ENCODE measurements at places on chromosomes 16 and 17.

GRCh38 chr17:74981979-74982662 is 5.3 kb upstream of the CDR2L start:
- peak overlapping the region; percentile 95 for H3K27ac ChIP-seq
- H3K27me3 ChIP-seq, result no peaks in the 10 kb centered on the region
- no peaks in the 10 kb centered on the region for H3K36me3 ChIP-seq
- DNase-seq, result peak; percentile 95
- peaks cover 28% of the 10 kb centered on the region for H3K4me1 ChIP-seq

DNA sequence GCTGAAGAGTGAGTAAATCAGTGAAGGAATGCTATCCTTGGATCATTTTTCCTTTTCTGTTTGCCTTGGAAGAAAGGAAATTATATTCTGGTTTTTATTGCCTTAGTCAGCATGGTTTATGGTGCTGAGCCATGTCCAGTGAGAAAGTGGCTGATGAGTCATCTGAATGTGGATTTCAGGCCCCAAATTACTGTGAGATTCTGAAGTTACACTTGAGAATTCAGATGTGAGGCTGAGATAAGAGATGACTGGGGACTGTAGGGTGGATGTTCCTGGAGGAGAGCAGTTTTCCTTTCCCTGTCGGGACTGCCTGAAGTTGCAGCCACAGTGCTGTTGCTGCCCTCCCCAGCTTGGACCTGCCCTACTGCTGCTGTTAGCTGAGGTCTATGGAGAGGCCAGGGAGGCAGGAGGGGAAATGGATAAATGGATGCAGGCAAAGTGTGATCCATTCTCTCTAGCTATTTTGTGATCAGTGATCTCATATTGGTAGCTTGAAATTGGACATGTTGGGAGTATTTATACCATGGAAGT is 4.2 kb upstream of the MAP3K14 start:
- H3K4me1 ChIP-seq, result peaks cover 39% of the 10 kb centered on the region
- no peak overlapping the region for H3K4me3 ChIP-seq
- peak overlapping the region; percentile 44 for H3K27ac ChIP-seq
- H3K36me3 ChIP-seq, result no peaks in the 10 kb centered on the region
- DNase-seq, result no peak

DNA sequence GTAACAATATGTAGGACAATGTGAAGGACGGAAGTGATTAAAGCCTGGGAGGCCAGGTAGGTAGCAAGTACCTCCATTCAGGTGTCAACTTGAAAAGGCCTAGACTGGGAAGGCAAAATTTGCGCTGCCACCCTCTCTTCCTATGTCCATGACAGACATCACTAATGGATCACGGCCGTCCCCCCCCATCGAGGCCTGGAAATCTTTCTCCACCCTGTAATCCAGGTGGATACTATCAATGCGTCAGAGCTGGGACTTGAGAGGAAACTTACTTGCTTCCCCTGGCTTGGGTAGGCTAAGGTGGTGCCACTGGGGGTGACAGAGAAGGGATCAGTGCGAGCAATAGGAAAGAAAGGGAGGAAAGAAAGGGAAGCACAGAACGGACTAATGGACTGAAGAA is 156.1 kb downstream of the SALL1 start:
- no peaks in the 10 kb centered on the region for H3K4me1 ChIP-seq
- H3K4me3 ChIP-seq, result no peak overlapping the region
- no peak overlapping the region for H3K27ac ChIP-seq
- H3K27me3 ChIP-seq, result no peaks in the 10 kb centered on the region

DNA sequence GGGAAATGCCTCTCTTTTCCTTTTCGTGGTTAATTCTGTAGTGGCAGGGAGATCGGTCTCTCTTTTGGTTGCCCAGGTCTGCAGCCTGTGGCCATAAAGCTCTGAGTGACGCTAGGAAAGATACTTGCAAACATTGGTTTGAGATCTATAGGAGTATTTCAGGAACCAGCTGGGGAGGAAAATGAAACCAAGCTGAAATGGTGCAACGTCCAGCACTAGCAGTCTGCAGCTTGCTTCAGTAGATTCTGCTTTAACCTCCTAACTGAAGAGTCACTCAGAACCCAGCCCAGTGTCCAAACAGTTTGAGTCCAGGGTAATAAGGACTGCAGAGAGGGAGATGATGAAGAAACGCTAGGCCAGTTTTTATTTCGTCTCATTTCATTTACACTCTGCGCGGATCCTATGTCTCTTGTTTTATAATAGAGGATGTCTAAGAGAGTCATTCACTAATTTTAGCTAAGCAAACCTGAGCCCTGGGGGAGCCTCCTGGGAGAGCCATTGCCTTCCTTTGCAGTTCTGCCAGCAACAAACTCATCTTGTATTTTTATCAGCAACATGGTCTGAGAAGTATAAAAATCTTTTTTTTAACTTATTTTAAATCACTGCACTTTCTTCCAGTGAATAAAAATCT is 12.0 kb downstream of the SP2 start:
- H3K4me1 ChIP-seq, result peaks cover 60% of the 10 kb centered on the region
- no peaks in the 10 kb centered on the region for H3K36me3 ChIP-seq
- H3K27ac ChIP-seq, result no peak overlapping the region
- H3K4me3 ChIP-seq, result no peak overlapping the region
- DNase-seq, result no peak

GRCh38 chr17:12422651-12423050 is 243.0 kb upstream of the MYOCD start:
- H3K4me1 ChIP-seq, result peaks cover 15% of the 10 kb centered on the region
- H3K36me3 ChIP-seq, result no peaks in the 10 kb centered on the region
- H3K27ac ChIP-seq, result no peak overlapping the region
- peak; percentile 73 for DNase-seq
- H3K4me3 ChIP-seq, result no peak overlapping the region
